Vagina (tissue), 2 donors: ENCODE measurements at places on chromosomes 6 and 20. TPM values are rescaled to one million over a fixed set of nuclear protein-coding genes. Genes with fewer than 3 reads are reported as not detected.

- DNase-seq = no peak
Observed at GRCh38 chr20:54985091-54985490, 509.7 kb downstream of the DOK5 start.

GRCh38 chr20:12849225-12849910, 159.4 kb upstream of the SPTLC3 start:
- DNase-seq = no peak

The CALHM4 gene
- not detected for total RNA-seq

The ADRM1 gene
- total RNA-seq = 110 TPM

DNA sequence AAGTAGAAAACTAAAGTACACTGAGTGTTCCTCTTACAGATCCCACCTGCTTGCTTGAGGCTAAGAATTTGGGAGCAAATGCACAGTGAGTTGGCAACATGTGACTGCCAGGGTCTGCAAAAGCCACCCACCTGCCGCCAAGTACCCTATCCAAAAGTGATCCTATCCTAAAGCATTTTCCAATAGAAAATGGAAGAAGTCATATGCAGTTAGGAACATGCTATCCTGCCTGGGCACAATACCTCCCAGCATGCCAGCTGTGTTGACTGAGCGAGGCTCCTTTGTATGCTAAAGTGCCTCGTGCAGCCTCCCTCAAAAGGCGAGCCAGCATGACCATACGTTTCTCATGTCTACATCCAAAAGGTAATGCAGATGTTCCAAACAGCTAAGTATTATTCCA, 52.7 kb downstream of the TRAF3IP2 start:
- DNase-seq = no peak

- DNase-seq = no peak
Observed at GRCh38 chr6:16441262-16441661, 202.9 kb downstream of the GMPR start.
